ENCODE measurements at places on chromosomes 1 and 21. TPM values are rescaled to one million over a fixed set of nuclear protein-coding genes. Genes with fewer than 3 reads are reported as not detected.
A peak's percentile ranks its signal among the peaks of the same experiment; 100 is the strongest.

DNA sequence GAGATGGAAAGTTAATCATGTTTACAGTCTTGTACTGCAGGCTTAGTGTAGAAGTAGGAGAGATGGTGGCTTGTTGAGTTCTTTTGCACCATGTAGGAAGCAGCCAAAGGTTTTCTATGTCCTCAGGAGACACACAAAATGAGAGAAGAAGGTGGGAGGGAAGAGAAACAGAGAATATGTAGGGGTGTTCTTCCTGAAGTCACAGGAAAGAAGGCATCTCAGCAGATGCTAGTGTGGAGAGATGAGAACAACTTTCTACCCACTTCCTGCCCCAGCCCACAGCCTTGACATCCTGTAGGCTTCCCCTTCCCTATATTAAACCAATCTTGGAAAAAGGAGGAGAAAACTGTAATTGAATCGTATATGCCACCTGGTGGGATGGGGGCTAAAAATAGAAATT lies 217.0 kb downstream of the S1PR1 start:
- no peak overlapping the region for H3K27ac ChIP-seq
- no peak for DNase-seq
- peaks cover 34% of the 10 kb centered on the region for H3K4me1 ChIP-seq
- no peak overlapping the region for H3K4me3 ChIP-seq
- H3K36me3 ChIP-seq = no peaks in the 10 kb centered on the region
- peaks cover 3% of the 10 kb centered on the region for H3K27me3 ChIP-seq

- H3K27ac ChIP-seq = peak overlapping the region; percentile 75
- H3K4me1 ChIP-seq = peaks cover 42% of the 10 kb centered on the region
- DNase-seq = no peak
Observed at GRCh38 chr1:168408539-168408865, 127.8 kb downstream of the TBX19 start.

- no peaks in the 10 kb centered on the region for H3K4me1 ChIP-seq
- H3K36me3 ChIP-seq = no peaks in the 10 kb centered on the region
- peaks cover 3% of the 10 kb centered on the region for H3K27me3 ChIP-seq
- no peak overlapping the region for H3K27ac ChIP-seq
- no peak overlapping the region for H3K4me3 ChIP-seq
- DNase-seq = no peak
Observed at GRCh38 chr1:179774000-179774399, 30.9 kb downstream of the FAM163A start.

GRCh38 chr1:7760245-7760644 lies 10.9 kb upstream of the VAMP3 start:
- DNase-seq = no peak
- H3K4me3 ChIP-seq = no peak overlapping the region
- no peaks in the 10 kb centered on the region for H3K36me3 ChIP-seq

- no peak for DNase-seq
- H3K27ac ChIP-seq = no peak overlapping the region
- peaks cover 5% of the 10 kb centered on the region for H3K4me1 ChIP-seq
- no peaks in the 10 kb centered on the region for H3K36me3 ChIP-seq
- no peak overlapping the region for H3K4me3 ChIP-seq
Observed at GRCh38 chr1:23999156-23999671, 19.1 kb upstream of the SRSF10 start.

Gene TNNT2
- not detected for total RNA-seq

GRCh38 chr1:115560027-115560426 lies 81.7 kb upstream of the VANGL1 start:
- H3K4me1 ChIP-seq = no peaks in the 10 kb centered on the region
- H3K27ac ChIP-seq = no peak overlapping the region
- H3K36me3 ChIP-seq = no peaks in the 10 kb centered on the region
- no peak overlapping the region for H3K4me3 ChIP-seq

DNA sequence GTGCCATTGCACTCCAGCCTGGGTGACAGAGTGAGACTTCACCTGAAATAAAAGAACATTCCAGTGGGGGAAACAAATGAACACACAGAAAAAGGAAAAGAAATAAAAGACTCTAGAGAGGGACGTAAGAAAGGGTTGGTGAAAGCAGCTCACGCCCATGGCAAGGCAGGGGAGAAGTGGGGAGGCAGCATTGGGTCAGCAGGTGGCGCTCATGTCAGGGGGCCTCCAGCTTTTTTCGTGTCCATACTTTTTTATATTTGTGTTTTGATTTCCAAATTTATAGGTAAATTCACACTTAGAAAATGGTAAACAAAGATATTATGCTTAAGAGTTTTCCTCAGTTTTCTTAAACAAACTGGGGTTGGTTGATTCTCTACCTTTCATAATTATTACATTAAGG lies 45.5 kb downstream of the VPS13D start:
- no peak for DNase-seq
- peaks cover 61% of the 10 kb centered on the region for H3K36me3 ChIP-seq
- no peak overlapping the region for H3K4me3 ChIP-seq

Gene MSH4
- 0.54 TPM for total RNA-seq

Gene TINAGL1
- total RNA-seq = not detected

DNA sequence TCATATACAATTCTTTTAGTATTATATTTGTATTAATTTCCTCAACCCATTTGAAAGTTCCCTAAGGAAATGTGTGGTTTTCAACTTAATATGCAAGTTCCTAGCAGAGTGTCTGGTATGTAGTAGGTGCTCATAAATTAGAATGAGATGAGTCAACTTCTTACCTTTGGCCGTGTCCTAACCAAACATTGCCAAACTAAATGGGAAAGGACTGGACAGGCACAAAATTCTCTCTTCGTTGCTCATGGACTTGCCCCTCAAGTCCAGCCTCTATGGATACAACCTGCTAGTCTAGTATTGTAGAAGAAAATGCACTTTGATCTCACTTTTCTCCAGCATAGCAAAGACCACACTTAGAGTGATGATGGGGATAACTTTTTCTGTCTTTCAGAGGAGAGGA lies 11.6 kb upstream of the MRPS14 start:
- DNase-seq = no peak
- H3K27me3 ChIP-seq = peaks cover 9% of the 10 kb centered on the region
- H3K4me3 ChIP-seq = no peak overlapping the region
- H3K27ac ChIP-seq = no peak overlapping the region
- no peaks in the 10 kb centered on the region for H3K36me3 ChIP-seq

Gene SH3D21
- 8.3 TPM for total RNA-seq

Gene RGSL1
- not detected for total RNA-seq

GRCh38 chr1:31587720-31588423 lies 11.6 kb downstream of the TINAGL1 start:
- no peak overlapping the region for H3K27ac ChIP-seq
- H3K27me3 ChIP-seq = peaks cover 16% of the 10 kb centered on the region
- H3K4me1 ChIP-seq = no peaks in the 10 kb centered on the region
- no peaks in the 10 kb centered on the region for H3K36me3 ChIP-seq

DNA sequence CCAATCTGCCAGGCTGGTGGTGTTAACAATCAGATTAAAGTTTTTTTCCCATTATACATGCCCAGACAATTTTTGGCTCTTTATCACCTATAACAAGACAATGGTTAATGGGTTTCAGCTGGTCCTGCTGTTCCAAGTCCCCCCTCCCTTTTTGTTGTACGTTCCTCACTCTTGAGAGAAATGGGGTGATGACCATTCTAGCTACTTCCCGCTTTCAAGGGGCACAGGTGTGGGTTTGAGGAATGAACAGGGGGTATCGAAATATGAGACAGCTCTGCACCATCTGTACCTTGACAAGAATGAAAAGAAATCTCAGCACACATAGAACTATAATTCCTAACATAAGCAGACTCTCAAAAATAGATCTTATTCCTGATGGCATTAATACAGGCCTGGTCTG lies 326.8 kb downstream of the PTPRU start:
- no peaks in the 10 kb centered on the region for H3K27me3 ChIP-seq
- no peak for DNase-seq
- peaks cover 7% of the 10 kb centered on the region for H3K4me1 ChIP-seq

Gene GRIK3
- not detected for total RNA-seq

Gene PPFIA4
- 14.9 TPM for total RNA-seq

Gene LEMD1
- not detected for total RNA-seq

Gene KCNN3
- 0.36 TPM for total RNA-seq

DNA sequence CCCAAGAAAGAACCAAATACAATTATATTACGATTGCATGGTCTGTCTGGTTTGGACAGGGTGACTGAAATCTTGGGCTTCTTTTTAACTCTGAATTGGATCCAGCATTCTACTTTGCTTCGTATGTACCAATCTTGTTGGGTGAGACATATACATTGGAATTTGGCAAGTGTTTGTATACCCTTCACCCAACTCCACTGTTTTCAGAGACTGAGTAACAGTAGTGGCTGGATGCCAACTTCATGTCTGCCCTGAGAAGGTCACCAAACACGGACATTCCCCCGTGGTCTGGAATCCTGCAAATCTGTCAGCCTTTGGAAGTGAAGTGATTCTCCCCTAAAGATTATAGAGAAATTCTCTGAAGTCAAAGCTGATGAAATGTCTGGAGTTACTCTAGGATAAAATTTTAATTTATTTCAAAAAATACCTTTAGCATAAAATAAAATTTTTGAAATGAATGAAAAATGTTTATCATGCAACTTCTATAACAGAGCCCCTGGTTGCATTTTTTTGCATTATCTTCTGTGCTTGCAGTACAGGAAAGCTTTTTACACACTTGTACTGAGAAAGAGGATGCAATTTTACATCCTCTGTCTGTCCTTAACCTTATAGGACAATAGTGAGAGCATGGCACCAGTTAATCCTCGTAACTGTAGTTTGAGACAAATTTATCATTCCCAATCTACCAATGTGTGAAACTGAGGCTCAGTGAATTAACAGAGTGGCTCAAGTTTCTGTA lies 201.8 kb downstream of the DISC1 start:
- no peak overlapping the region for H3K27ac ChIP-seq
- no peak for DNase-seq
- H3K4me1 ChIP-seq = no peaks in the 10 kb centered on the region
- no peak overlapping the region for H3K4me3 ChIP-seq
- no peaks in the 10 kb centered on the region for H3K27me3 ChIP-seq

GRCh38 chr1:183238071-183238470 lies 52.0 kb downstream of the LAMC2 start:
- H3K36me3 ChIP-seq = no peaks in the 10 kb centered on the region
- no peak for DNase-seq
- H3K4me3 ChIP-seq = no peak overlapping the region

Gene MIXL1
- total RNA-seq = not detected

- H3K36me3 ChIP-seq = peaks cover 3% of the 10 kb centered on the region
- no peak for DNase-seq
- H3K4me1 ChIP-seq = peaks cover 14% of the 10 kb centered on the region
- H3K4me3 ChIP-seq = no peak overlapping the region
- no peaks in the 10 kb centered on the region for H3K27me3 ChIP-seq
Observed at GRCh38 chr1:243731974-243732625, 117.9 kb downstream of the AKT3 start.

- H3K4me3 ChIP-seq = no peak overlapping the region
- peak; percentile 31 for DNase-seq
- peaks cover 20% of the 10 kb centered on the region for H3K4me1 ChIP-seq
- H3K36me3 ChIP-seq = no peaks in the 10 kb centered on the region
Observed at GRCh38 chr1:169312084-169312954, 55.3 kb downstream of the NME7 start.

DNA sequence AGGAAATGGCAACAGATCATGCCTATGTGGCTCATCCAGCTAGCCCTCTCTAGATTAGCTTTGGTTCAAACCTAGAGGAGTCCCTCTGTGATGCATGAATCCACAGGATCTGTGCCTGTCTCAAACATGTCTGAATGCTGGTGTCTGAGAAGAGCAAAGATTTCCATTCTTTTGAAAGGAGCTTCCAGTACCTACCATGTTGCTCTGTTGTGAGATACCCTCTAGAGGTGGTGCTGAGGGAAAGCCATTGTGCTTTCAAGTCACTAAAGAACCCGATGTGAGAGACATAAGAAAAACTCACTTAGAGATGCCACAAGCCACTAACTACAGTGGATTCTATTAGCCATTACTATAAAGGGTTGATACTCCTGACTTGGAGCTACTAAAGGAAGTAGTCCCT lies 103.6 kb downstream of the LRRC40 start:
- H3K36me3 ChIP-seq = no peaks in the 10 kb centered on the region
- DNase-seq = no peak
- H3K4me1 ChIP-seq = no peaks in the 10 kb centered on the region
- H3K27ac ChIP-seq = no peak overlapping the region
- peaks cover 2% of the 10 kb centered on the region for H3K27me3 ChIP-seq

GRCh38 chr1:9249534-9250410 lies 15.2 kb downstream of the H6PD start:
- H3K36me3 ChIP-seq = peaks cover 19% of the 10 kb centered on the region
- H3K4me1 ChIP-seq = peaks cover 21% of the 10 kb centered on the region
- DNase-seq = peak; percentile 17

GRCh38 chr1:24416666-24417391 lies 1.2 kb downstream of the NIPAL3 start:
- peak overlapping the region; percentile 97 for H3K4me3 ChIP-seq
- H3K4me1 ChIP-seq = peaks cover 48% of the 10 kb centered on the region
- peak overlapping the region; percentile 78 for H3K27ac ChIP-seq
- peaks cover 17% of the 10 kb centered on the region for H3K36me3 ChIP-seq
- DNase-seq = peak; percentile 56
- H3K27me3 ChIP-seq = no peaks in the 10 kb centered on the region

DNA sequence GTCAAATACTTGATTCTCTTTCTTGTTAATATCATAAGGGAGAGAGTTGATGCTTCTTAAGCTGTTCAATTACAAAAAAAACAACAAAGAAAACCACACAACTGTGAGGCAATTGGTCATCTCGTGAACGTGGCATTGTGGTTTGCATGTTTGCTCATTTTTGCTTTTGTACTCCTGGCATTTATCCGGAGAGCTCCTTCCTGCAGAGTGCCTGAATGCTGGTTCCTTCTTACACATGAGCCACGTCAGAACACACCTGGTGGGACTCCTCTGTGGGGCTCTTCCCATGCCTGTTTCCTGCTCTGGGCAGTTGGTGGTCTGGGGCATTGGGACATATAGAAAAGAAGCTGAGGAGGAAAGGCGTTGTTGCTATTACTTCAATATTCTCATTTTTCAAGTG lies 25.7 kb downstream of the KCNK1 start:
- H3K27ac ChIP-seq = no peak overlapping the region
- no peak overlapping the region for H3K4me3 ChIP-seq
- H3K27me3 ChIP-seq = no peaks in the 10 kb centered on the region
- H3K4me1 ChIP-seq = no peaks in the 10 kb centered on the region

Gene SPATA17
- not detected for total RNA-seq

Gene CYP2J2
- total RNA-seq = 0.54 TPM

DNA sequence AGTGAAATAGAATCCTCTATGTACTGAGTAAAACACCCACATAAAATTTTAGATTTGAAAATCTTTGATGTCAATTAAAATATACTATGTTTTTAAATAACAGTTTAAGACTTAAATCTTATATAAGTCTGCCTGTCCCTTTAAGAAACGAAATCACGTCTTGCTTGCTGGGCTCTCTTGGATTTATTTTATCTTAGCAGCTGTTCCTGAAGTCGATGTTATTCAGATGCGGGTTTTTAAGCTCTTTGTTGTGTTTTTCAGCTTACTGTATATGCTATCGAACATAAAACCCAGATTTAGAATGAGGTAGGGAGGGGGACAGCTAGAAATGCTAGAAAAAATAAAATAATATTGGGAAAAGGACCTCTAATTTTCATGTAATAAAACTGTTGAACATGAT lies 11.1 kb upstream of the SSX2IP start:
- H3K27ac ChIP-seq = no peak overlapping the region
- no peak overlapping the region for H3K4me3 ChIP-seq
- no peaks in the 10 kb centered on the region for H3K36me3 ChIP-seq
